ENCODE measurements at places on chromosomes 3 and 15.

GRCh38 chr3:129493206-129493605 lies 35.2 kb upstream of the RHO start:
- DNase-seq: no peak

- no peak for DNase-seq
Observed at GRCh38 chr3:42680271-42680670, 5.1 kb upstream of the KLHL40 start.

DNA sequence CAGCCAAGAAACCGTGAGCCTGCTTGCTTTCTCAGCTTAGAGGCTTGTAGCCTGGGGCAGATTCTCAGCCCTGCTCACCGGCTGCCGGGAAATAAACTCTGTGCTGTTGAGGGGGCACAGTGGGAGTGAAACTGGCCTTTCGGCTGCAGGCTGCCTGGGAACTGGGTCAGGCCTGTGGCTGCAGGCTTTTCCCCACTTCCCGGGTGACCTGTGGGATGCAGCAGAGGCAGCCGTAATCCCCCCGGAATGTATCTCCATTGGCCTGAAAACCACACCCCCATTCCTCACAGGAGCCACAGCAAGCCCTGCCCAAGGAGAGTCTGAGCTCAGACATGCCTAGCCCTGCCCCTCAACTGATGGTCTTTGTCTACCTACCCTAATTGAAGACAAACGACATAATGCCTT lies 110.9 kb downstream of the STXBP5L start:
- DNase-seq: no peak

DNA sequence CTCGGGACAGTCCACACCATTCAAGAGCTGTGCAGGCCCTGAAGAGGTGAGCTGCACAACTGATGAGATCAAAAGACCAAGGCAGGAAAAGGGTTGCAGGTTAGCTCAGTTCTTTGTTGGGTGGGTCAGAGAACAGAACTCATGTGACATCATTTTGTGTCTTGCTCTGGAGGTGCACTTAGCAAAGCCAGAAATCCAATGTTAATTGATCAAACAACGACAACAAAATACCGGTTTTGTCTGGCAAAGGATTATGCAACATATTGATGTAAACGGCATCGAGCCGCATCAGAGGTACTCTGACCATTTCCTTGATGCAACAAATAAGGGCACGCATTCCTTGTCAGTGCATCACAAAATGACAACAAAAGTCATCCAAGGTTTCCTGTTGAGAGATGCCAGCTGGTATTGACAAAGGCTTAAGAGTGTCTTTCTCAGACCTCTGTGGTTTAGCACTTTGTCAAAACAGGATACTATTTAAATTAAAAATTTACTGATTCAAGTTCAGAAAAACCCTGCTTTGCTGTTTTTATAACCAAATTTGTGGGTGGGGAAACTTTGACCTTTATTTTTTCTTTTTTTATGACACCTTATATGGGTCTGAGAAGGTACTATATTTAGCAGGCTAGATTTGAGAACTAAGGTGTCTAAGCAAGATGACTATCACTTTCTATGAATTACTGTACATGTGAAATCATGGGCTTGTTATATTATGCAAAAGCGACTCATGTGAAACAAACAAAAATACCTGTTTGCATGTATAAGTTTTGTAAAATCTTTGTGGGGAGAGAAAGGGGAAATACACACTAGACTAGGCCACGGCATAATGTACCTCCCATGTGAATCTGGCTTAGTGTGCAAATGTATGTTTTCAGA lies 496.1 kb downstream of the FOXP1 start:
- no peak for DNase-seq

- DNase-seq: no peak
Observed at GRCh38 chr15:74851960-74852359, 9.0 kb upstream of the ULK3 start.

GRCh38 chr3:4604693-4605092 lies 111.5 kb downstream of the ITPR1 start:
- no peak for DNase-seq

GRCh38 chr15:34242331-34242710 lies 17.5 kb downstream of the EMC4 start:
- no peak for DNase-seq

DNA sequence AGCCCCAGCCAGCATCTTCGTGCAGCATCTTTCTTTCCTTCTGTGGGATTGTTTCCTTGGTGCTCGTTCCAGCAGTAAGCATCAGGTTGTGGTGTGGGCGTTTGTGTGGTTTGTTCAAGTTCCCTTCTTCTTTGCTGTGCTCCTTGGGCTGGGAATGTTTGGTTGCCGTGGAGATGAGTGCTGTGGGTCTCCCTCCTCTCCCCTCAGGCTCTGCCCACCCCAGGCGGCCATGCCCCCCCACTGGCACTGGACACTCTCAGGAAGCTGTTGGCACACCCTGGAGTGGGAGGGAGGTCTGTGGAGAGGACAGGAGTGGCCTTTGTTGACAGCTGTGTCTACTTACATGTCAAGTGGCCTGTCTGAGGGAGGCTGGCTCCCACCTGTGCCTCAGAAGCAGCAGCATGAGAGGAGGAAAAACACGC lies 46.5 kb upstream of the SACM1L start:
- DNase-seq: no peak

DNA sequence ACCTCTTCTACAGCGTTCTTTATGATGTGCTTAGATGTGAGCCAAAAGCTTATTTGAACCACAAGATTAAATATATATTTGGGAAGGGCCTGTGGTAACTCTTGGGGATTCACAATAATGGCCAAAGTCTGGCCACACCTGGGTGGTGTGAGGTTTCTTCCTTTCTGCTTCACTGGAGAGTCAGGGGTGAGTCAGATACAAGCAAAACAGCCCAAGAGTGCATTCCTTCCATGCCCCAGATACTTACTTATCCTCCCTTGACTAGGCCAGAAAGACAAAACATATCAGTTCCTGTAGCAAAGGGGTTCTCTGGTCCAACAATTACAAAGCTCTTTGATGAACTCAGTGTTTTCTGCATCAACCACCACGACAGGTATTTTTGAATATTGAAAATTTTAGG lies 941 bp downstream of the ZBED2 start:
- no peak for DNase-seq

GRCh38 chr15:90863987-90864386 lies 4.4 kb upstream of the FURIN start:
- no peak for DNase-seq

- DNase-seq: no peak
Observed at GRCh38 chr3:106810300-106810875, 566.9 kb upstream of the CCDC54 start.

- DNase-seq: no peak
Observed at GRCh38 chr3:88926221-88926620, 181.2 kb upstream of the EPHA3 start.

DNA sequence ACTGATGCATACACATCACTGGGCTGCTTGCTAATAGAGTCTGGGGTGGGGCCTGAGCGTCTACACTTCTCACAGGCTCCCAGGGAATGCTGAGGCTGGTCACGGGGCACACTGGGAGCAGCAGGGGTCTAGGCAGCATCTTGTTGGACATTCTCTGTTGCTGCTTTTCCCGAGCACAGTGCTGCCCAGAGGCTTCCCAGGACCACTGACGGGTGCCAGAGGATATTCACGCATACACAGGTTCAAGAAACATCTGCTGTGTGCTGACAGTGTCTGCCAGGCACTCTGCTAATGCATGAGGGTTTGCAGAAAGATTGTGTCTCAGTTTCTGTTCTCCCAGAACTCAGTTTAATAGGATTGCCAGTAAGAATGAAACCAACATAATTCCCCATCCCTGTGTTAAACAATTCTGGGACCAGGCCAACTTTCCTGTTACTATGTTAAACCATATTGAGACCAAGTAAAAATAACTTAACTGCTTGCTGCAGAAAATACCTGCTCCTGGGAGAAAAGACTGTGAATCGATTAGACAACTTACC lies 23.9 kb upstream of the BCL2L10 start:
- no peak for DNase-seq

GRCh38 chr15:95812491-95812890 lies 518.0 kb upstream of the NR2F2 start:
- DNase-seq: no peak

GRCh38 chr15:60400944-60401343 lies 3.2 kb upstream of the ANXA2 start:
- no peak for DNase-seq

DNA sequence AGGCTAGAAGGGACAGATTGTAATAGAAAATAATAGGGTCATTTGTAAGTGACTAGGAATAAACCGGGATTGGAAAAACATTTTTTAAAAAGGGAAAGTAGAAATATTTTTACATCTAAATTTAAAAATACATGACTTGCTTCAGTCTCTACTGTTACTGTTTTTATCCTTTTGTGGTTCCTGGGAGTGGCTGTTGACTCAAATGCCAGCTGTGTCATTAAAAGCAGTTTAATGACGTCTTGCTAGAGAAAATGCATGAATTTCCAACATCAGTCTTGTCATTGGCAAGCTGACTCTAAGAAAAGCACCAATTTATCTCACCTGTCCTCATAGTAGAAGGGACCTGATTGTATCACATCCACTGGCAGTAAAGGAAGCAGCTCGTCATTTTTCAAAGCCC lies 16.7 kb upstream of the LCMT2 start:
- DNase-seq: no peak

- DNase-seq: no peak
Observed at GRCh38 chr15:82129761-82130160, 83.9 kb upstream of the MEX3B start.

DNA sequence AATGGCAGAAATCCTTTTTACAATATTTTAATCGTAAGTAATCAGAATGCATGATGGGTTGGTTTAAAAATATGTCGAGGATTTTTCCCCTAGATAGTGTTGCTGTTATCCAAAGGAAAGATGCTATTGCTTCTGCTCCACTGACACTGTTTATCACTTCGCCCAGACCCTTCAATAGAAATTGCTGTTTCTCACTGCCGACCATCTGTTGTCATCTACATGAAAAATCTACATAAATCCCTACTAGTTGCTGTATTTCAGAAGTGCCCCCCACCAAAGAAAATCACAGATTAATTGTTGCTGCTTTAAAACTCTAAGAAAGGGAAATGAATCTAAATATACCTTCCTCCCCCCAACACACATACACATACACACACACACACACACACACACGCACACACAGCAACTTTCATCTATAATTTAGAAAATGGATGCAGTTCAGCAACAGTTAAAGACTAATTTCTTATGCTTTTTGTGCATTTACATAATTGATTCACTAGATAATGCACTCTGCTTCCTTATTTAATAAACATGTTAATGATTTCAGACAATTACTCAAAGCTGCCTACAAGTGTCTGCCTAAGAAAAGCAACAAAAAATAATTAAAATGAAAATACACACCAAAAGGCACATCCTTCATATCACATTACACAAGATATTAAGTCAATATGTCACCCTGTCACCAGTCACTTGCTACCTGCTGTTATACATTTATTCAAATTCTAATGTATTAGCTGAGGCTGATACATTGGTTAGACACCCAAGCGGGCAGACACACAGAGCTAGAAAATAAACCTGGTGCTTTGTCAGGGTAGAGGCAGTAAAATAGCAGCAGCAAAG lies 82.8 kb downstream of the RORA start:
- DNase-seq: no peak

DNA sequence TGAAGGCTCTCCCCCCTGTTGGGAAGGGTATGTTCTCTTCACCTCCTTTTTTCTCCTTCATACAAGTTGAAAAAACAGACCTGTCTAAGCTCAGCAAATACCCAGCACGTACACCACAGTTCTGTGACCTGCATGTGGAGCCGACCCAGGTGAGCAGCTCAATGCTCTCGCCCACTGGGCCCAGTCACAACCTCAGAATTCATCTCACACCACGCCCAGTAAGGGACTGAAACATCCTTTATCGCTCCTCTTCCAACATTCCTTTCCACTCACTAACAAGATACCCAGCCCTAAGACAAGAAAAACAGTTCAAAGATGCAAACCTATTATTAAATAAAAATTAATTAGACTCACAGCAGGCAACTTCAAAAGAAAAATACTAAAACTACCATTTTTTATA lies 68.9 kb downstream of the FOXP1 start:
- DNase-seq: no peak

- DNase-seq: no peak
Observed at GRCh38 chr3:120524171-120524923, 71.8 kb upstream of the NDUFB4 start.

GRCh38 chr15:78761020-78761419 lies 50.2 kb downstream of the ADAMTS7 start:
- DNase-seq: no peak

DNA sequence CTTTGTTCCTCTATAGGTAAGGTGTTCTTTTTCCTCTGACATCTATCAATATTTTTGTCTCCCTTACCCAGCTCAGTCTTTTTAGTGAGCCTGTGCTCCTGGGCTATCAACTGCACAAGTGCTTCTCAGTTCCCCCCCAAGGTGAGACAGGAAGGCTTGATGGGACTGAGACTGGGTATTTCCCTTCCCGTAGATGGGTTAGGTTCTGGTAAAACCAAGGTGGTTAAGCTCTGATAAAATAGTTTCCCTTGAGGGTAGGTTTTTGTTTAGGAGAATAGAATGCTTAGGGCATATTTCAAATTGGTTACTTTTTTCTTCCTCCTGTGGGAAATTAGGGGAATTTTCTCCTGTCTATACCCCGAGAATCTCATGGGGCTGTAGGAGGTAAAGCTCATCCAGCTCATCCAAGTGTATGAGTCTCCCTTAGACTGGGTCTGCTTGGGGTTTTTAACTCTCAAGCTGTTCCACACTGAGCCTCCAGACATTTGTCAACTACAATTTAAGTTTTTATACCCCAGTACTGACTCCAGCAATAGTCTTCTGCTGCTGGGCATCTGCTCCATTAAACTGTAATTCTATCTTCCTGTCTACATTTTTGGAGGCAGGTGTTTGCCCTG lies 44.9 kb downstream of the OXSR1 start:
- no peak for DNase-seq

DNA sequence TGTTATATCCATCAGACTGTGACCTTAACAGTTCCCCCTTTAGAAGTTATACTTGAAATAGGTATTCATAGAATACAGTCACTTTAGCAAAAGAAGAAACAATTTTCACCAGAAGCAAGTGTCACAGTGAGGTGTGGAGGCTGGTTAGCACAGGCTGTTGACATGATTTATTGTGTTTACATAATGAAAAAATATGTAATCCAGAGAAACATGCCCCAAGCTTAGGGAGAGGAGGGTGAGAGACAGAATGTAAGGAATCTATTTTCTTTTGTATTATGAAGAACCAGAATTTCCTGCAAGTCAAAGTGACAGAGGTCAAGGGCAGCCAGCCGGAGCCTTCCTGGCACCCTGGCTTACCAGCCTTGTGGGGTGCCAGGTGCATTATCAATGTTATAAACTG lies 4.0 kb downstream of the IL12A start:
- DNase-seq: no peak

DNA sequence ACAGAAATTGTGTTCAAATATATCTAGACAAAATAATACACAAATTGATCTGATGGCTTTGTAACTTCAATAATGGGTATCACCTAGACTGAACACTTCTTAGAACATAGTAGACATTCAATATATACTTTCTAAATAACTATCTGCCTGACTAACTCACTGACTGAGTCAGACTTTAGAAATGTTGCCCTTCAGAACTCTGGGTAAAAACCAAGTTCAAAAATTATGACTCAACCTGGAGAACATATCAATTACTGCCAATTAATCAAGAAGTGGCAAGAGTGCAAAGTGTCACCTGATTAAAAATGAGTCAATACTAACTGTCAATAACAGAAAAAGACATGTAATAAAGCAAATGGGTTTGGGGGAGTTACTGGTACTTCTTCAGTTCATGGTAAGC lies 144.6 kb upstream of the TMCO5A start:
- no peak for DNase-seq

GRCh38 chr3:9414826-9415225 lies 17.4 kb downstream of the SETD5 start:
- DNase-seq: no peak

- DNase-seq: no peak
Observed at GRCh38 chr3:112925969-112926368, 48.9 kb downstream of the CD200R1 start.
